ENCODE measurements at places on chromosomes 16 and 17. TPM values are rescaled to one million over a fixed set of nuclear protein-coding genes. Genes with fewer than 3 reads are reported as not detected.

ASB16 gene
- 2.0 TPM for total RNA-seq

RNF43 gene
- 4.5 TPM for total RNA-seq

CD300H gene
- total RNA-seq, result not detected

TP53TG3 gene
- total RNA-seq, result not detected

AIPL1 gene
- total RNA-seq, result not detected

AXIN2 gene
- 3.1 TPM for total RNA-seq

CSF3 gene
- total RNA-seq, result 0.20 TPM

CACNG3 gene
- not detected for total RNA-seq

ORC6 gene
- total RNA-seq, result 0.76 TPM

- no peak for DNase-seq
These were observed 28.4 kb downstream of the DNAH2 start for GRCh38 chr17:7745748-7746470.

DNA sequence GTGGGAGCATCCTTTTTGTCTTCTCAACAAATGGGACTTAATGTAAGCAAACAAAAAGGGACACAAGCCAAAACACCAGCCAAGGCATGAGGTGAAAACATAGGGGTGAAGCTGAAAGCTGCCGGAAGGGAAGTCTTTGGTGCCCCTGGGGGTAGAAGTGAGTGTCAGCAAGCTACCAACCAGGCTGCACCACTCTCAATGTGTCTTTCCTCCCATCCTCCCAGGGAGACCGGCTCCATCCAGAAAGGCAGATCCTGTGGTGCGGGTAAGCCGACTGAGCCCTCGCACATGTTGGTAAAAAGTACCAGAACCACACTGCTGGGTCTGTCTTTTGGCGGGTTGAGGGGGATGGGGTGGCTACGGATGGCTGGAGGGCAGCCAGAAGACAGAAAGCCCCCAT lies 52.0 kb upstream of the SREBF1 start:
- no peak for DNase-seq

GRCh38 chr17:69284646-69285045 lies 42.3 kb downstream of the ABCA5 start:
- DNase-seq, result no peak

DNA sequence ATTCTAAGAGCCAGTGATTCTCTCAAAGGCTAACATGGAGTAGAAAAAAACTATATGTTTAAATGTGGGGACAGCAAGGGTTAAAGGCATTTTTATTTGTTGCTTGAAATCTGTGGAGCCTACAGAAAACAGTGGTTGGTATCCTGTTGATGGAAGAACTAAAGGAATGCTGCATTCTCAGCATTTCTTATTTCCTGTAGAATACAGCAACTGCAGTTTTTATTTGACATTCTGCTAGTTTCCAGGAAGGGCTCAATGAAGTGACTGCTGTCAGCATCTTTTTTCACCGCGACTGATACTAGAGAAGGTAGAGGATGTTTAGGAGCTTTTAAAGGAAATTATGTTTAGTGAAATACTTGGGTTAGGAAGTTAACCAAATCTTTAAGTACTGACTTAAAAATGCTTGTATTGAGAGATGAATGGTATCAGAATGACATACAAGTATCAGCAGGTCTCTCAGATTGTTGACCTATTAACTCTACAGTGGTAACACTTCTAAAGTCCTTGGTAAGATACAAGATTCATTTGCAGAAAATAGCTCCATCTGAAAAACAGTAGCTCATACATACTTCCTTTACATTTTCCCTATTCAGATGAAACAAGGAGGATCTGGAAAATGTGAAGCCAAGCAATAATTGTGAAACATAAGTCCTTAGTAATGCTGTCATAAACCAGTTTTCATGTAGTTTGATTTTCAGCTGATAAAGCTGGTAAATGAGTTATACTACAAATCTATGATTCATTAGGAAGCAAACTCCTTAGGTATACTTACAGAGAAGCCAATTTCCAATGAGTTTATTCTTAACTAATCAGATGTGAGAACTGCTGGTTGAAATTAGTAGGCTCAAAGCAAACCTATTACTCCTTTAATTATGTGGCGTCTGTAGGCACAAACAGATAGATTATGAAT lies 15.2 kb downstream of the CLTC start:
- DNase-seq, result no peak

DNA sequence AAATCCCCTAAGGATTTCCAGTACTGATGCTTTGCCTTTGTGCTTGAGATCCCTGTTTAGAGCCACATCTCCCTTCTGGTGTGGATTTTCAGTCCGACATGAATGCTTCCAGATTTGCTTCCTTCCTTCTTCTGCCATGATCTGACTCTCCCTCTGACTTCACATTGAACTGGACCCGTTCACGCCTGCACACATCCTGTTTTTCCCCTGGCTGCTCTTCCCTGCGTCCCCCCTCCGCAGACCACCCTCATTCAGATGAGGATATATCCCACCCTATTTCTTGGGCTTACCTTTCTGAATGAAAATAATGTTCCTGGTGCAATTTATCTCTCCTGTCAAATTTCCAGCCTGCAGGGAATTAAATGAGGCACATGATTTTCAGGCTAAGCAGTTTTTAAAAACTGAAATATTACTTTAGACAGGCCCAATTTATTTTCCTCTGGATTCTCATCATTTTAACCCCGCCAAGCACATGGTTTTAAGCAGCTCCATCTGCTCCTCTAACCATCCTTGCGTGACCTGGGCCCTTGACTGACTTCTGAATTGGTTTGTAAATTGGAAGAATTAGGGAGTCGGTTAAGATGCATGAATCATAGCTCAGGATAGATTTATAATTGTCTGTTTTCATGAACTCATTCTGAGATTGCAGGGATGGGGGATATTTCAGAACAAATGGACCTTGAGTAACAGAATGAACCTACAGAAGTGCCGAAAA lies 59.2 kb downstream of the BMERB1 start:
- no peak for DNase-seq

GRCh38 chr16:14350081-14350480 lies 279.0 kb downstream of the MRTFB start:
- DNase-seq, result no peak

DNA sequence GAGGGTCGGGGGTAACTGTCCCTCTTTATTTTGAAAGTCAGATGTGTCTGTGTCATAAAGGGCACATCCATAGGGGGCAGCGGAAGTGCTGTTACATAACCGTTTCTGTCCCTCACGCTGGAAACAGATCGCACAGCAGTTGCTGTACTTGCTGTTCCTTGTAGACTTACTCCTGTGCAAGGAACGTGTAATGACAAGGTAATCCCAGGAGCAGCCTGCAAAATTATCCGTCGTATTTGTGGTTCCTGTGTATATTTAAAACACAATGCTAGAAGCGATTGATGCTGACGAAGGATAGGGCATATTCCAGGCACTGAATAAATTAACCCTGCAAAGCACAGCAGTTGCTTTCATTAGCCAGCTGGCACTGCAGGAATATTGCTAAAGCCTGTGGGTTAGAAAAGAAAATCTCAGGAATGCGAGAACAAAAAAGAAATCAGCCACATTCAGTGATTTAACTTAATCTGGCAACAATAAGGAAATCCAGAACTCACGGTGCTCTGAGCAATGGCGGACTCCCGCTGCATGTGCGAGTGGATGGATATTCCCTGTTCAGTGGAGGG lies 76.2 kb downstream of the SPECC1 start:
- DNase-seq, result no peak

DNA sequence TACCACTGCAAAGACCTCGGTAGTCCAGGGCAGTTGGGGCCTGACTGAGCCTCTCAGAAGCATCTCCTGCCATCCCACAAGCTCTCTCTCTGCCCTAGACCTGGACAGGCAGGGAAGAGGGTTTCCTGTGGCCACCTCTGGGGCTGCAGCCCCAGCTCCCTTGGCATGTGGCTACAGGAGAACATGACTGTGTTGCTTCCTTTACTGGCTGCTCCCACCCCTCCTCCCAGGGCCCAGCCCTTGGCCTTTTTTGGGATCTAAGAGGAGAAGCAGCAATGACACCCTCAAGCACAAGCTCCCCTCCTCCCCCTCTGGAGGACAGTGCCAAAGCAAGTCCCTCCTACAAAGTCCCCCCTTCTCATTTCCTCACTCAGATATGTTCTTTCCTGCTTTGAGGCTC lies 5.6 kb downstream of the MRPL27 start:
- no peak for DNase-seq

GRCh38 chr17:30517786-30518185 lies 40.6 kb downstream of the GOSR1 start:
- no peak for DNase-seq

GRCh38 chr16:67915831-67916723 lies 15.6 kb downstream of the CTRL start:
- peak; percentile 77 for DNase-seq

DNA sequence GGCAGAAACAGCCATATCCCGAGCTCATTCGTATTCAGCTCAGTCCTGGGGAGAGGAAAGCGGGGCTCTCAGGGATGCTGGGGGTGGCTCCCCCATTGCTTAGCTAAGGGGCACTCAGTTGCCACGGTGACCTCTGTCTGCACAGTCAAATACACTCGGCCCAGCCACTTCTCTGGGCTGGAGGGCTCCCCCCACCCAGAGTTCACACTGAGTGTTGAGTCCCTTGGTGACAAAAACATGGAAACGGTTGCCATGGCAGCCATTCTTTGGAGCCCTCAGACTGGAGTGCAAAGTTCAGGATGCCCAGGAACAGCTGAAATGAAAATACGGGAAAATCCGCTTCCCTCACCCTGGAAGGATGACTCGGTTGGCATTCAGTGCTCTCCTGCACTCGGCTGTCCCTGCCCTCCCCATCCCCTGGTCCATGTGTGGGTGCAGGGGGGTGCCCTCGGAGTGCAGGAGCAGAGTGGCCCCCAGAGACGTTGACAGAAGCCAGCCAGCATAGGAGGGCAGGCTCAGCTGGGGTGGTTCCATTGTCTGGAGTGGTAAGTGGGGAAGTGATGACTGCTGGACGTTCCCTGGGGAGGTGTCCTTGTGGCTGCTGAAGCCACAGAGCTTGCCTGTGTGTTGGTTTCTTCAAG lies 216.5 kb downstream of the NTN1 start:
- peak; percentile 49 for DNase-seq

DNA sequence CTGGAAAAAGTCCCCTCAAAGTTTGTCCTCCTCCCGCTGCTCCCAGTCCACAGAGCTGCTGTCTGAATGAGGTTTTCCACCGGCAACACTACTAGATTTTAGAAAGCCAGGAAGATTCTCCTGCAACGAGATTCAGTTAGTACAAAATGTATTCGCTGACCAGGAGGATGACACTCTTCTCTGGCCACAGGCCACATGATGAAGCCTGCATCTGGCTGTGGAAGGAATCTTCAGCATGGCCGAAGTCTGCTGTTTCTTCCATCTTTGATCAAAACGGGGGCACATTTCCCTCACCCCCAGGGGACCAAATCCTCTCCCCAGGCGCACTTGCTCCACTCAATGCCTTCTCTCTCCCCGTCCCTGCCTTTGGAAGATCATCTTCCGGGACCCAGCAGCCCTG lies 215.8 kb upstream of the NLRP1 start:
- DNase-seq, result no peak

GRCh38 chr17:60766778-60767190 lies 89.1 kb downstream of the BCAS3 start:
- no peak for DNase-seq

DNA sequence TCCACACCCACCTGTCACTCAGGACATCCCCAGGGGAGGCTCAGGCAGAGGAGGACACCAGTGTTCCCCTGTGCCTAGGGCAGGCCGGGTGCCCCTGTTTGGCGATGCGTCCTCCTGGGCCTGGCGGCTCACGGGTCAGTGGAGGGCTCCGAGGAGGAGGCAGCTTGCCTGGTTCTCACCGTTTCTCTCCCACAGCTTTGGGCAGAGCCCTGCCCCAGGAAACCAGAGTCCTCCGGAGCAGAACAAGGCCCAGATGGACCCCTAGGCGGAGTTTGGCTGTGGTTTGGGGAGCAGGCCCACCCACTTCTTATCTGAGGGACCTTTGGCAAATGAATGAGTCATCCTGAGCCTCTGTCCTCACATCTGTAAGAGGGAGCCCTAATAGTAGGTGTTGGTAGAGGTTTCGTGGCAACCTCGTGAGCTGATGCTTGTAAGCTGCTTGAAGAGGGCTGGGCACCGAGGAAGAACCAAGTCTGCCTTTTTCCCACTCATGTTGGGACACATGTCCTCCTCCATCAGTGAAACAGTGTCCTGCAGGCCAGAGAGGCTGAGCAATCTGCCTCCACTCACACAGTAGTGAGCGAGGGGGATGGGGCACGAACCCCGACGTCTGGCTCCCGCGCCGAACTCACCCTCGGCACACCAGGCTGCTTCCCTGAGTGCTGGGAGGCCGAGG lies 247.0 kb upstream of the CIBAR2 start:
- DNase-seq, result peak; percentile 54

DNA sequence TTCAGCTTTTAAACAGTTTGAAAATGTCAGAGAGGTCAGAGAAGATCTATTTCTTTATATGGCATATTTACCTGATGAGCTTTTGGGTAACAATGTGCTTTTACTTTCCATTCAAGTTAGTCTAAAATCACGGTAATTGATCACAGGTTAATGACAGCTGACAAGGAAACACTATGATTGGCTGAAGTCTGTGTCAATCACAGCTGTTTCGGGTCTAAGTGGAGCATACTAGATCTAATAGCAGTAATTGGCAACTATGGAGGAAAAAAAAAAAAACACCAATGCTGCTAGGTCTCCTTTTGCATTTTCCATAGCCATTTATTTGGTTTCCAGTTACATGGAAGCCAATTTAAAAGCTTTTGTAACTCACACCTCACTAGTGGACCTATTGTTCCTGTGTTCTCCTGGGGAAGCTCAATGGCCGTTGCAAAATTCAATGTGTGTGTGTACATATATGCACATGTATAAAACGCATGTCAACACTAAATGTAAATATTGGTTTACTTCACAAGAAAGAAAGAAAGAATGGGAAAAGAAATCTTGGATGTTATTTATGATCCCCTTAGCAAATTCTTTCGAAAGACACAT lies 568.3 kb upstream of the ZFHX3 start:
- no peak for DNase-seq

DNA sequence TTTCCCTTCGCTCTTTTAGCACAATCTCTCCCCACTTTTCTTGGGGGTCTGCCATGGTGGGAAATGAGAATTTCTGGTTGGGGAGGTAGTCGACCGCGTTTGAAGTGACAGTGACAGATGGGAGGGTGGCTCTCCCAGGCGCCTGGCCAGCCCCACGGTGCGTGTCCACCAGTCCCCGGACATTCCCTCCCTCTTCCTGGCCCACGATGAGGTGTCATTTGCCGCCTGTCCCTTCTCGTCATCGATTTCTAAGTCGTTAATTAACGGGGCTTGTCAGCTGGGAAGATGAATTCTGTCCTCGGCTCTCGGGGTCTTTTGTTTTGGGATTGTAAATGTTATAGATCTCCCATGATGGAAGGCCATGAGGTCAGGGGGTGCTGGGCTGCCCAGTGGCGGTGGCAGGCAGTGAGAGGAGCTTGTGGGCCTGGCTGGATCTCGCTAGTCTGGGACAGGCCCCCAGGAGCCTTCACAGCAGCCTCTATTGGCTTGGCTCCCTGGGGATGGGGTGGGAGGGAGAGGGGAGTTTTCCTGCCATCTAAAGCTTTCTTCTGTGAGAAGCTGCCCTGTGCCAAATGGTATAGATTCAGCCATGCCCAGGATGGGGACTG lies 164.2 kb downstream of the MRM1 start:
- no peak for DNase-seq

- DNase-seq, result peak; percentile 90
These were observed 4.6 kb downstream of the KIFC3 start for GRCh38 chr16:57797526-57798266.

Data from pancreas (tissue), 10 donors.